KBM-7 (cell line): ENCODE measurements at places on chromosomes 12 and 14.
A peak's percentile ranks its signal among the peaks of the same experiment; 100 is the strongest.

- DNase-seq: peak; percentile 8
These were observed 344.9 kb downstream of the FSCB start for GRCh38 chr14:44162197-44162596.

GRCh38 chr12:72037006-72037795 lies 98.6 kb downstream of the TPH2 start:
- DNase-seq: no peak

- DNase-seq: no peak
These were observed 66.4 kb upstream of the DCN start for GRCh38 chr12:91249054-91249453.

DNA sequence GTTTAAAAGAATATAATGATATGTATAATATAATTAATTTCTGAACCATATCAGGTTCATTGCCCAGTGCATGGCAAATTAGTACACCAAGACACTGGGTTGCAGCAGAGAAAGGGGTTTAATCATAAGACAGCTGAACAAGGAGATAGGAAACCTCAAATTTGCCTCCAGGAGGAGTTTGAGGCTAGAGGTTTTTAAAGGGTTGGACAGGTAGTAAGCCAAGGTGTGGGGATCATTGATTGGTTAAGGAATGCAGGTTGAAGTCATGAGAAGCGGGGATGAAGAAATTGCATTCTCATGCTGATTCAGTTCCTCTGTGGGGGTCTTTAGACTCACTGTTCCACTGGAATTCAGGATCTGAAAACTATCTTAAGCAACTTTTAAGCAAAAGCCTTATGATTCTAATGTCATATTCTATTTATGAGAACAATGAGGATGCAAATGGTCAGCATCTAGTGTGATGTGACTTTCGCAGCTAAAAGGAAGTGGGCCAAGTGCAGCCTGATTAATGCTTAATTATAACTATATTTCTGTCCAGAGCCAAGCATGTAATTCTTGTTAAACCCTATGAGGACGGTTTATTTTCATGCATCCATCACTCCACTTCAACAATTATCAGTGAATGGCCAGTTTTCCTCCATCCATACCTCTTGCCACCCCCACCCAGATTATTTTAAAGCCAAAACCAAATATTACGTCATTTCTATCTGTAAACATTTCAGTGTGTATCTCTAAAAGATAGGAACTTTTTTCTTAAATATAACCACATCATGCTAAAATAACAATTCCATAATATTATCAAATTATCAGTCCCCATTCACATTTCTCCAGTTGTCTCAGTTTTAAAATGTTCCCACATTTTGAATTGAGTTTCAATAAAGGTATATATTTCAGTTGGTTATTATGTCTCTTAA lies 14.9 kb downstream of the RNF212B start:
- no peak for DNase-seq

DNA sequence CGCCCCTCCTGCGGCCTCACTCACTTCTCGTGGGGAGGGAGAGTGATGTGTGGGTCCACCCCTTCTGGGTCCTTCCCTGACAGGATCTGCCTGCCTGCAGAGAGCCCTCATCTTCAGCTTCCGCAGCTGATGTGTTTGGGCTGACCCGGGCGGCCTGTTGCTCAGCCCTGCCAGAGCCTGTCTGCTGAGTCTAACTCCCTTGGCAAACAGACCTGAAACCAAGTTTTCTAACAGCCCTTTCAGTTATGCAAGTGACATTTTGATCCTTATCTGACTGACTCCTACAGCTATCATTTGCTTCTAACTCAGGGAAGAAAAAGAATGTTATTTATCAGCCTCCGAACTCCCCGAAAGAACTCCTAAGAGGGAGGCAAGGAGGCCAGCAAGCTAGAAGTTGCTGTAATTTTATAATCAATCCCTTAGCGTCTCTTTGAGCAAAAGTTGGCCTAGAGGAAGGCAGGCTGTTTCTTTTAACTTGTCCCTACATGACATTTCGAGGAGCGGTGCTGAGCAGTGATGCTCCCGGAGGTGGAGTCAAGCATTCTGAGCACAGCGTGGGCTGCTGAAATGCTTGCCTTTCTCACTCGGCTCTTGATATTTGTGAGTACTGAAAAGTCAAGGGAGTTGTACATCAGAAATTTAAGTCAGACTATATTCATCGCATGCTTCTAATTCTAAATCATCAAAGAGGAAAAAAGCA lies 31.5 kb upstream of the CACNA2D4 start:
- no peak for DNase-seq

DNA sequence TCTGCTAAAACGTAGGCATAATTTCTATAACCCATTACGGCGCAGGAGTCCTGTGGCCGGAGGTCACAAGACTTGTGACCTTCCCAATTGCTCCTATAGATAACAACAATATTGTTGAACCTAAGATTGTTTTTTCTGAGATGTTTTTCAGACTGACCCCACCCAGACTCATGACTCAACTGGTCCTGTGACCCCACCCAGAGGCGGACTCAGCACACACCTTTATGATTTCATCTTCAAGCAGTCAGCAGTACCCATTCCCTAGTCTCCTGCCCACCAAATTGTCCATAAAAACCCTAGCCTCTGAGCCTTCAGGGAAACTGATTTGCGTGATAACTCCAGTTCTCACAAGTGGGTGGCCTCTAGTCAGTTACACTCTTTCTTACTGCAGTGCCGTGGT lies 5.9 kb upstream of the PPP4R3A start:
- DNase-seq: no peak

- peak; percentile 43 for DNase-seq
These were observed 8.7 kb downstream of the MTERF2 start for GRCh38 chr12:106978035-106978800.

GRCh38 chr12:132461526-132461925 lies 28.4 kb upstream of the FBRSL1 start:
- no peak for DNase-seq

- DNase-seq: peak; percentile 48
These were observed 58.8 kb upstream of the LTA4H start for GRCh38 chr12:96094201-96094600.

DNA sequence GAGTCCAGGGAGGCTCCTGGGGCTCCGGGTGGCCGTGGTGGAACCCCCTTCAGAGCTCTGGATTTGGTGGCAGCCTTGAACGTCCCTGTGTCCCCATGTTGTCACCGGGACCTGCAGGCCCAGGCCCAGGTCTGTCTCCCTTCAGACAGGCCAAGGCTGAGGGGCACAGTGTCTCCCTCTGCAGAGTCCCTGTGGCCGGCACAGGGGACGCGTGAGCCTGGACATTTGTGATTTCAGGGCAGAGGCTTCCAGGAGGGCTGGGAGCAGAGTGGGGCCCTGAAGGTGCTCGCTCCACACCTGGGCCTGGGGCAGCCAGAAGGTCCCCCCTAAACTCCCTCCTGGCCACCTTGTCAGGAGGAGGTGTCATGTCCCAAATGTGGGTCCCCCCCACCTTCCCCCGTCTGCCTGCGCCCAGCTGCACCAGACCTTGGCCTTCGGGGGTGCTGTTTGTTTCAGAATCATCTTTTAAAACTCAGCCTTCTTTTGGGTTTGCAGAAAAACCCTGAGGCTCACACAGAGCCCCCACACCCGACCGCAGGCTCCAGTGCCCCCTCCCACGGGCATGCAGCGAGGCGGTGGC lies 47.6 kb downstream of the KIF26A start:
- no peak for DNase-seq

- no peak for DNase-seq
These were observed 667.2 kb downstream of the GALC start for GRCh38 chr14:87325741-87326140.

- DNase-seq: no peak
These were observed 160.4 kb upstream of the SSTR1 start for GRCh38 chr14:38047195-38047902.

- DNase-seq: peak; percentile 90
These were observed 14.5 kb downstream of the OAS2 start for GRCh38 chr12:112992541-112993398.

- no peak for DNase-seq
These were observed 25.8 kb downstream of the CDC42BPB start for GRCh38 chr14:103031566-103031911.

- no peak for DNase-seq
These were observed 19.0 kb downstream of the MLXIP start for GRCh38 chr12:122097584-122097926.

DNA sequence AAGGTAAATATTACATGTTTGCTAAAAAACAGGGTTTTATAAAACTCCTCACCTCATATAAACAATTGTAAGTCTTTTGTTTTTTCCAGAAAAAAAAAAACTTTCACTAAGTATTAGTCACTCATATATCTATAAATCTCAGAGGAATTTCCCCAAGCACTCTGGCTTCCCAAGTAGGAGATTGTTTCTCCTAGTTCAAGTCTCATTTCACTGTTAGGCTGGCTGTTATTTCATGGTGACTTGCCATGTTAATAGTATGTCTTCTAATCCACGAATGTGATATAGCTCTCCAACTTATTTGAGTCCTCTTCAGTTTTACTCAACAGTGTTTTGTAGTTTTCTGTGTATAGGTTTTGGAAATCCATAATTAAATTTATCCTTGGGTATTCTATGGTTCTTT lies 61.6 kb downstream of the CAPZA3 start:
- no peak for DNase-seq

- DNase-seq: no peak
These were observed 47.2 kb downstream of the ARMH4 start for GRCh38 chr14:58104808-58105207.

GRCh38 chr14:37131205-37131604 lies 41.2 kb downstream of the SLC25A21 start:
- DNase-seq: no peak
